ENCODE measurements at places on chromosomes 7 and 10. TPM values are rescaled to one million over a fixed set of nuclear protein-coding genes. Genes with fewer than 3 reads are reported as not detected.
A peak's percentile ranks its signal among the peaks of the same experiment; 100 is the strongest.

DNA sequence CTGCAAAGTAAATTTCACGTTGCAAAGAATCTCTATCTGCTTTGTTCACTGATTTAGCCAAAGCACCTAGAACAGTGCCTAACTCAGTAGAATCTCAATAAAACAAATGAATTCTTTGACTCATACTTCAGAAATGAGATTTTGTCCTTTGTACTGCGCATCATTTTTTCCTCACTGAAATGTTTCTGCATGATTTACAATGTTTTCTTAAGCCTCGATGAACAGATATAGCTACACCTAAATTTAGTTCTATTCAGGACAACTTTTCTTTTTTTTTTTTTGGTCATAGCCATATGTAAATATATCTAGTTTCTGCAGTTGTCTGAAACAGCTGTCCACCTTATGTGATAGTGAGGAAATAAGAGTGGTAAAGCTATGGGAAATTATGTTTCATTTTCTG, 15.3 kb downstream of the GNAT3 start:
- no peaks in the 10 kb centered on the region for H3K4me1 ChIP-seq
- H3K36me3 ChIP-seq: no peaks in the 10 kb centered on the region
- H3K4me3 ChIP-seq: no peak overlapping the region
- H3K27me3 ChIP-seq: no peaks in the 10 kb centered on the region
- DNase-seq: no peak

- H3K36me3 ChIP-seq: no peaks in the 10 kb centered on the region
- H3K27ac ChIP-seq: no peak overlapping the region
- no peaks in the 10 kb centered on the region for H3K27me3 ChIP-seq
- H3K4me1 ChIP-seq: no peaks in the 10 kb centered on the region
- no peak overlapping the region for H3K4me3 ChIP-seq
These were observed 23.9 kb downstream of the CUX1 start for GRCh38 chr7:101841328-101841727.

The PTPRE gene
- polyA plus RNA-seq: 6.6 TPM

The GPR26 gene
- not detected for polyA plus RNA-seq

The IFIT5 gene
- polyA plus RNA-seq: 15.1 TPM

DNA sequence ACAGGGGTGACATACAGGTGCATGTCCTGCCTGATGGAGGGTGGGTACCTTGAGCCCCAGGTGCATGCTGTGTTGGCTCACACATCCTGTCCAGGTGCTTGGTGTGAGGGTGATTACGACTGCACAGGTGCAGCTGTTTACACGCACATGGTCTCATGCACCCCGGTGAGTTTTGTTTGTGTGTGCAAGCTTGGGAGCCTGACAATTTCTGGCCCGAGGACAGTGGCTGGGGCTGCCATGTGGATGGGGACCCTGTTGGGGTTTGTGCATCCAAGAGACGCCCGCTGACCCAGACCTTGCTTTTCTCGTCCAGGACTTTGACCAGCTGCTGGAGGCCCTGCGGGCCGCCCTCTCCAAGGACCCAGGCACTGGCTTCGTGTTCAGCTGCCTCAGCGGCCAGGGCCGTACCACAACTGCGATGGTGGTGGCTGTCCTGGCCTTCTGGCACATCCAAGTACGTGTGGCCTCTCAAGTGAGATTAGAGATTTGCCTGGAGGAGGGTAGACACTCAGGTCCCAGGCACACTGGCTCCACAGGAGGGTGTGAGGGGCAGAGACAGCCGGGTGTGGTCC, 61.7 kb downstream of the PRF1 start:
- H3K27me3 ChIP-seq: no peaks in the 10 kb centered on the region
- H3K4me1 ChIP-seq: no peaks in the 10 kb centered on the region
- no peak overlapping the region for H3K27ac ChIP-seq
- no peak overlapping the region for H3K4me3 ChIP-seq
- no peaks in the 10 kb centered on the region for H3K36me3 ChIP-seq

DNA sequence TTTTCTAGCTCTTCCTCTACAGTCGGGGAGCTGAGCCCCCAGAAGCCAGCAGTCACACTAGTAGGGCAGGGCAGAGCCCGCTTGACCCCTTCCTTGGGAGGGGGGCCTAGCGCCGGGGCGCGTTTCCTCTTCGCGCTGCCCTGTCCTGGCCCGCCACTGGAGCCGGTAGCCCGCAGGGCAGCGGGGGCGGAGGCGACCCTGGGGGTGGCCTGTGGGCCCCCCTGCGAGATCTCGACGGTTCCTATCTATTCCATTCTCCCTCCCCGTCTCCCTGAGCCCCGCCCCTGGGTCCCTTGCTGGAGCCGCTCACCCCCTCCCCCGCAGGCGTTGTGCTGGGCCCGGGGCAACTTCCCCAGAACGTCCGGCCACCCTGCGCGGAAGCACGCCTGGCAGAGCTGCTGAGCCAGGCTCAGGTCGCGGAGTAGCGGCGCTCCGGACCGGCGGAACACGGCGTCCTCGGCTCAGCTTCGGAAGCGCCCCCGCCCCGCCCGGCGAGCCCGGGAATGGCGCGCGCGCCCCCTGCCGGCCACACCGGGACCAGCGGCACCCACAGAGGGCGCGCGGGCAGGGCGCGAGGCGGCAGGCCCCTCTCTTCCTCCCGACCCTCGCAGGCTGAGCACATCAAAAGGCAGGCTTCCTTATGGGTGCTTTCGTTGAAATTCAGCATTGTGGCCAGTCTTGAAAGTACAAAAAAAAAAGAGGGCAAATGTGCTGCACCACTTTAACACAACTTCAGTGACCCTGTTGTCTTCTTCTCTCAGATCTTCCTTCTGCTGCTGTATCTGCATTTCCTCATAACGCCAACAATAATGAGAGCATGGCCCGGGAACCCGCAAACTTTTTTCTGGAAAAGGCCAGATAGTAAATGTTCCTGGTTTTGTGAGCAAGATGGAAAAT, 327.6 kb downstream of the TNS3 start:
- H3K4me3 ChIP-seq: no peak overlapping the region
- no peaks in the 10 kb centered on the region for H3K36me3 ChIP-seq
- H3K4me1 ChIP-seq: no peaks in the 10 kb centered on the region
- H3K27ac ChIP-seq: no peak overlapping the region

GRCh38 chr7:152931633-152932032, 172.1 kb downstream of the ACTR3B start:
- H3K27me3 ChIP-seq: no peaks in the 10 kb centered on the region
- no peaks in the 10 kb centered on the region for H3K36me3 ChIP-seq
- H3K27ac ChIP-seq: no peak overlapping the region
- no peak for DNase-seq
- H3K4me1 ChIP-seq: no peaks in the 10 kb centered on the region

GRCh38 chr10:110793886-110794285, 77.8 kb upstream of the PDCD4 start:
- no peaks in the 10 kb centered on the region for H3K4me1 ChIP-seq
- no peak overlapping the region for H3K4me3 ChIP-seq
- DNase-seq: no peak
- no peaks in the 10 kb centered on the region for H3K27me3 ChIP-seq

The KEL gene
- polyA plus RNA-seq: not detected

The CALML3 gene
- not detected for polyA plus RNA-seq

GRCh38 chr7:123643495-123644441, 11.9 kb upstream of the LMOD2 start:
- no peak for DNase-seq
- no peaks in the 10 kb centered on the region for H3K27me3 ChIP-seq
- H3K4me3 ChIP-seq: no peak overlapping the region
- no peak overlapping the region for H3K27ac ChIP-seq

DNA sequence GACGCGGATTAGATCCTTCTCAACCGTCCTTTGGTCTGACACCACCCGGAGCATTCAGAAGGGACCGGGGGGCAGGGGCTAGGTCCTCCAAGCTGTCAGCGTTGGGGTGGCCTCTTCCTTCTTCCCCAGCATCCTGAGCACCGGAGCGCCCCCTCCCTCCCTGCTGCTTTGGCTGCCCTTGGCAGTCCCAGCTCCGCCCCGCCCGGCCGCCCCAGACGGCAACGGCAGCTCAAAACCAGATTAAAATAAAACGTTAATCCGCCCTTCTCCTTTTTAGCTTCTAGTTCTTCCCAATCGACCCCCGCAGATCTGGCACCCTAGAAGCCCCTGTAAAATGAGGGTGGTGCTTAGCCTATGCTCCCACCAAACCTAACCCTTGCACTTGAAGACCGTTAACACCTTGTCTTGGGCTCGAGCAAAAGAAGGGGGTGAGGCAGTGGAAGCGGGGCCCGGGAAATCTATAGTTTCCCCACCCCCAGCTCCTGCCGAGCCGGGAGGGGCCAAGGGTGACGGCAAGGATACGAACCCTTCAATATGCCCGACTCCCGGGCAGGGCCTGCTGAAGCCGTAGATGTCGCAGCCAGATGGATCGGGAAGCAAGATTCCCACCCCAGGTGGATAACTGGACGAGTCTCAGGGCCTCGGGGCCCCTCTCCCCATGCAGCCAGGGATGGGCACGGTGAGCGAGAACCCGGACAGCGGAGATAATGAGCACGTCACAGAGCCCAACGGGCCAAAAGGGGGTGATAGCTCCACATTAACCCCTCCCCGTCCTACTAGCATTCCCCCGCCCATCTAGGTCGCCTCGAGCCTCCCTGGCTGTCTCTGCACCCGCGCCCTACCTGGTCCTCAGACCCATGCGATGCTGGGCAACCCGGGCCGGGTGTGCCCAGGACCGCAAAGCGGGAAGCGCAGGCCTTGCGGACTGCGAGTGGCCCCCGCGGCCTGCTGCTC, 169.7 kb downstream of the NRF1 start:
- H3K27ac ChIP-seq: no peak overlapping the region
- peaks cover 60% of the 10 kb centered on the region for H3K27me3 ChIP-seq
- peak overlapping the region; percentile 47 for H3K4me3 ChIP-seq

The SFTPA1 gene
- not detected for polyA plus RNA-seq

The JAKMIP3 gene
- polyA plus RNA-seq: not detected

GRCh38 chr10:131116216-131116990, 195.1 kb downstream of the TCERG1L start:
- H3K36me3 ChIP-seq: no peaks in the 10 kb centered on the region
- H3K27ac ChIP-seq: no peak overlapping the region
- H3K27me3 ChIP-seq: no peaks in the 10 kb centered on the region
- H3K4me3 ChIP-seq: no peak overlapping the region
- no peaks in the 10 kb centered on the region for H3K4me1 ChIP-seq
- no peak for DNase-seq

DNA sequence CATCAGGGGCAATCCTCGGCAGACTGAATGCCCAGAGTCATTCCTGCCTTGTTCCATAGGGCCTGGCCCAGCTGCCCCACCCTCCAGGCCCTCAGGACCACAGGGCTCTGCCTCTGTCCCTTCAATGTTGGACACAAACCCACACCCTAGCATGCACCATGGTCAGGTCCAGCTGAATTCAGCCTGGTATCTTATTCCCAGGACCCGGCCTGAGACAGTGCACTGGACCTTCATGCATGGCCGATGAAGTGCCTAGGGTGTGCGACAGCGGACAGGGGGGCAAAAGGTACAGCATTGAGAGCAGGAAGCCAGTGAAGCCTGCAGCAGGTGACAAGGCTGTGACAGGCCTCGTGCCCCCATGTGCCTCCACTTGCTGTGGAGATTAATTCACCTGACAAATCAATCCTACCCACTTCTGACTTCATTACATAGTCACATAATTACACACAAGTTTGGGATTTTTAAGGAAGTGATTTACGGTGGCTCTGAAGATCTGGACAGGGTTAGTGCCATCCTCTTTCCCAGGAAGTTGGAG, 261.9 kb downstream of the GRID1 start:
- no peak overlapping the region for H3K4me3 ChIP-seq
- no peaks in the 10 kb centered on the region for H3K4me1 ChIP-seq
- DNase-seq: no peak
- no peaks in the 10 kb centered on the region for H3K27me3 ChIP-seq
- no peaks in the 10 kb centered on the region for H3K36me3 ChIP-seq

DNA sequence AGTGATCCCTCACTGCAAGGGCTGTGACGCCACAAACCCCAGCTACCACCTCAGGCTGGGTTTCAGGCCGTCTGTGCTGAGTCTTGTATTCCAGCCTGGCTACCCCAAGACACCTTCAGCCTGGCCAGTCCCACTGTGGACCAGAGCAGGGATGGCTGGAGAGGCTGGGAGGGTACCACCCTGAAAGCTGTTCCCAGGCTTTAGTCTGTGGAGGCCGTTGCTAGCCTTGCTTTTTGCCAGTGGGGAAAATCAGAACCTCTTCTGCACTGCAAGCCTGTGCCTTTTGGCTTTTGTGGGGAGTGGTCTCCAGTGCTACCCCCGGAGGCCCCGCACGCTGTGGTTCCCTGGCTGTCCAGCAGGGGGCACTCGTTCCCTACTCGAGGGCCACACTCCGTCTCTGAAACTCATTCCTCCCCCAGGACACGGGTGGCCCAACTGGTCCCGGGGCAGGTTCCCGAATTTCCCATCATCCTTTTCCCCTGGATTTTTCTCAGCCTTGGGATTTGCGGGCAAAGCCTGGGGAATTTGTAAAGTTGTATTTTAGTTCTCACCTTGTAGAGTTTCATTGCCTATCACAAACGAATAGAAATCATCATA, 128.4 kb upstream of the BTBD16 start:
- no peaks in the 10 kb centered on the region for H3K36me3 ChIP-seq
- H3K27ac ChIP-seq: no peak overlapping the region
- H3K27me3 ChIP-seq: no peaks in the 10 kb centered on the region
- H3K4me3 ChIP-seq: no peak overlapping the region
- DNase-seq: no peak
- H3K4me1 ChIP-seq: no peaks in the 10 kb centered on the region

- no peak for DNase-seq
- no peak overlapping the region for H3K4me3 ChIP-seq
- H3K27ac ChIP-seq: no peak overlapping the region
- H3K4me1 ChIP-seq: no peaks in the 10 kb centered on the region
- H3K36me3 ChIP-seq: no peaks in the 10 kb centered on the region
These were observed 619.2 kb upstream of the GALNT17 start for GRCh38 chr7:70512761-70513160.

GRCh38 chr10:43260117-43260761, 6.6 kb downstream of the RASGEF1A start:
- no peak for DNase-seq
- peaks cover 10% of the 10 kb centered on the region for H3K4me1 ChIP-seq
- H3K4me3 ChIP-seq: no peak overlapping the region
- no peak overlapping the region for H3K27ac ChIP-seq
- no peaks in the 10 kb centered on the region for H3K36me3 ChIP-seq
- H3K27me3 ChIP-seq: no peaks in the 10 kb centered on the region

DNA sequence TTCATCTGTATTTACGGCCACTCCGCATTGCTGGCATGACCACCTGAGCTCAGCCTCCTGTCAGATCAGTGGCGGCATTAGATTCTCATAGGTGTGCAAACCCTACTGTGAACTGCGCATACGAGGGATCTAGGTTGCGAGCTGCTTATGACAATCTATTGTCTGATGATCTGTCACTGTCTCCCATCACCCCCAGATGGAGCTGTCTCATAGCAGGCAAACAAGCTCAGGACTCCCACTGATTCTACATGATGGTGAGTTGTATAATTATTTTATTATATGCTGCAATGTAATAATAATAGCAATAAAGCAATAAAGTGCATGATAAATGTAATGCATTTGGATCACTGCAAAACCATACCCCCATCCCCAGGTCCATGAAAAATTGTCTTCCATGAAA, 1172.9 kb upstream of the AUTS2 start:
- no peak for DNase-seq
- no peak overlapping the region for H3K27ac ChIP-seq
- H3K4me1 ChIP-seq: no peaks in the 10 kb centered on the region
- H3K4me3 ChIP-seq: no peak overlapping the region

The CDNF gene
- polyA plus RNA-seq: 5.3 TPM

GRCh38 chr10:132392184-132392800, 4.7 kb upstream of the PWWP2B start:
- DNase-seq: no peak
- no peaks in the 10 kb centered on the region for H3K27me3 ChIP-seq
- peak overlapping the region; percentile 46 for H3K27ac ChIP-seq
- H3K4me3 ChIP-seq: no peak overlapping the region

GRCh38 chr10:22433875-22434274, 88.6 kb downstream of the SPAG6 start:
- DNase-seq: no peak
- peaks cover 7% of the 10 kb centered on the region for H3K4me1 ChIP-seq
- H3K27ac ChIP-seq: no peak overlapping the region
- H3K4me3 ChIP-seq: no peak overlapping the region
- H3K27me3 ChIP-seq: no peaks in the 10 kb centered on the region
- no peaks in the 10 kb centered on the region for H3K36me3 ChIP-seq
